ENCODE measurements at places on chromosomes 3 and 15.

DNA sequence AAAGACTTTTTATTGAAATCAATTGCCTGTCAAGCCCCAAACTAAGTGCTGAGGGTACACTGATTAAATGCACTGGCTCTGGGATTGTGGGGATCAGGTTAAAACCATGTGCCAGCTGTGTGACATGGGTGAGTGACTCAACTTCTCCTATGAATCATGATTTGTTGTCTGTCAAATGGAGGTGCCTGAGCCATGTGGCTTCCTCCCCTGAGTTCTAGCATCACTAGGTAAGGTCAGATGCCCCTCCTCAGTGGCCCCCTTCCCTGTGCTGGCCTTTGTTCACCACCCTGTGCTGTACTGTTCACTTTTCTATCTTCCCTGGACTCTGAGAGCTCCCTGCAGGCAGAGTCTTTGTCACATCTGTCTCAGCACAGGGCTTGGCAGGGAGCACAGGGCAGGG lies 43.6 kb upstream of the ATP2B2 start:
- no peak for DNase-seq

- no peak for DNase-seq
These were observed 150.0 kb downstream of the MEIS2 start for GRCh38 chr15:36950371-36950770.

- DNase-seq: no peak
These were observed 39.6 kb downstream of the KBTBD12 start for GRCh38 chr3:127954640-127955039.

DNA sequence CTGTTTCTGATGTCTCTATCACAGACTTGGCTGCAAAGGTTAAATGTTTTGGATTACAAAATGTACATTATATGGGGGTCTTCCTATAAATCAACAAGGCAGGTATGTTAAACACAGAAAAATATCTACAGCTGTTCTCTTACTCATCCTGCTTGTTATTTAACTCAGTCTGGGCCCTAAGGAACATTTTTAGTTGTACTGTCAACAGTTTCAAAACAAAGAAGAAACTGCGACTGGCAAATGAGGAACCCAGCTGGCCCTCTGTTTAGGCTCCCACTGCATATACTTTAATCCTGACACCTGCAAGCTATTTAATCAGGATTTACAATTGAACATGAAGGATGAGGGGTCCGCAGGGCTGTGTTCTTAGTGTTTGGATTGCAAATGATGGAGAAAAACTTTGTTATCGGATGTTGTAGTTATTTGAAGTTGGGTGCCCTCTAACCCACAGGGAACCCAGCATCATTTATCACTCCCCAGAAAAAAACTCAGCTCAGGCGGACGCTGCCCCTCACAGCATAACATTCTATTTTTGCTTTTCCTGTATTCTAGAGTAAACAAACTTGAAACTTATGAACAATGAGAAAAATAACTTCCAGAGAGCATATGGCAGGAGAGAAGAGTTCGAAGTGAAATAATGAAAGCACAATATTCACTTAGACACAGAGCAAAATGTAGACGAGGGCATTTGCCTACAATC lies 91.2 kb downstream of the POLR2M start:
- DNase-seq: no peak

DNA sequence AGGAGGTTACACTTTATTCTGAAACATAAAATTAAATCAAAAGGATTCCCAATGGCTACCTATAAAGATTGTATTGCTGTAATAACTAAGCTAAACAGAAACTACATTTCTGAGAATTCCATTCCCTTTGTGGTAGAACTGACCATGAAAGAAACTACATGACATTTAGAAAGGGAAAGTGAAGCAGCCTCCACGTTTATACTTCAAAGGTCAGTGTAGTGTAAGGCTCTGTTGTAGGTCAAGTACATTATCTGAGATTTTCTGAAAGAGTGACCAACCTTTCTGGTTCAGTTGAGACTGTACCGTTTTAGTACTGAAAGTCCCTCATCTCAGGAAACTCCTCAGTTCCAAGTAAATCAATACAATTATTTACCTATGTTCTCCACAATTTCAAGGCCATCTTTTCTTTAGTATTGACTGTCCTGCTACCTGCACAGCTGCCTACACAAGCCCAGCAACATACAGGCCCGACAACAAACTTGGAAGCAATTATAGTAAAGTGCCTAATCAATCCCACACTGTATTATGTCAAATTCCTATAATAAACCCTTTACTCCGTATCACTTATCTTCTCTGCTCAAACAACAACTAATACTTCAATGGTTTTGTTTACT lies 343.0 kb downstream of the PLOD2 start:
- no peak for DNase-seq

DNA sequence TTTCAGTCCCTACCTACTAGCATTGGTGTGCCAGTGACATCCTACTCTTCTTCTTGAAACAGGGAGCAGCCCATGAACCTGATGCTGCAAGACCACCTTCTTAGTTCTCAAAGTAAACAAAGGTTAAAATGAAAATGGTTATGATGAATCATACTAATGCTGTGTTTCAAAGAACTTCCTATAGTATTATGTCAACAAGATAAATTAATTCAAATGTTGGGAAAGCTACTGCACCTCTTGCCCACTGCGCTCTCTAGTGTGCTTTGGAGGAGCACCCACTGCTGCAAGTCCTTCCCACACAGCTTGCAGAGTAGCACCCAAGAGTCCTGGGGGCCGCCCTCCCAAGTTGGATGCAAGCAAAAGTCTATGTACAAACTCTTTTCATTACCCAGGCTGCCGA lies 81.1 kb downstream of the CD200R1L start:
- DNase-seq: no peak

GRCh38 chr3:69747511-69748258 lies 8.4 kb downstream of the MITF start:
- no peak for DNase-seq

DNA sequence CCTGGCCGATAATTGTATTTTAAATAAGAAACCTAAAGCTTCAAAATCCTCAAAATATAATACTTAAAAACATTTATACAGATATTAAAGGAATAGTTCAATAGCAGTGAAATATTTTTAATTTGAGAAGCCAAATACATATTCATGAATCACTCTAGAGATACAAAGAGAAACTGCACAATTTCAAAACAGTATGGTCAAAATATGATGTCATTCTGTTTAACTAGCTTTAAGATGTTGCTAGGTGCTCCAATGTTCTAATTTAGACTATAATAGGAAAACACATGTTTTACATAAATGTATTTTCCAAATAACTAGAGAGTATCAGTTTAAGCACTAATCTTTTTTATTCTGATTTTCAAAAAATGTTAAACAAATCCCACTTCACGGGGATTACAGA lies 10.3 kb upstream of the NRROS start:
- DNase-seq: no peak

DNA sequence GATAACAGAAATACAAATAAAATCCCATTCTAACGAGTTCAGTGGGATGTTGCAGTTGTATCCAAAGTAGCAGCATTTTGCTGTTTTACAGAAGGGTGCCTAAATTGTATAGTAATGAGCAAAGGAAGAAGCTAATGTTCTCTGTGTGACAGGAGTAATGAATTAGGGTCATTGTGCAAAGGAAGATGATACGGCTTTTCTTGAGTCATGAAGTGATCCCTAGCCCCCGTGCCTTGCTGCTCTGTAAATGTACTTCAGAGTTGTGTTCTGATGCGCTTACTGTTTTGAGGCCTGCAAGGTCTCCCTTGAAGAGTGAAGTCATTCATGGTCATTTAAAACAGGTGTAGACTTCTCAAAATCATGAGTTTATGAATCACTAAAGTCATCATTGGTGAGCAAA lies 37.9 kb downstream of the ATP1B3 start:
- no peak for DNase-seq

GRCh38 chr3:61299343-61300005 lies 48.2 kb upstream of the FHIT start:
- no peak for DNase-seq

DNA sequence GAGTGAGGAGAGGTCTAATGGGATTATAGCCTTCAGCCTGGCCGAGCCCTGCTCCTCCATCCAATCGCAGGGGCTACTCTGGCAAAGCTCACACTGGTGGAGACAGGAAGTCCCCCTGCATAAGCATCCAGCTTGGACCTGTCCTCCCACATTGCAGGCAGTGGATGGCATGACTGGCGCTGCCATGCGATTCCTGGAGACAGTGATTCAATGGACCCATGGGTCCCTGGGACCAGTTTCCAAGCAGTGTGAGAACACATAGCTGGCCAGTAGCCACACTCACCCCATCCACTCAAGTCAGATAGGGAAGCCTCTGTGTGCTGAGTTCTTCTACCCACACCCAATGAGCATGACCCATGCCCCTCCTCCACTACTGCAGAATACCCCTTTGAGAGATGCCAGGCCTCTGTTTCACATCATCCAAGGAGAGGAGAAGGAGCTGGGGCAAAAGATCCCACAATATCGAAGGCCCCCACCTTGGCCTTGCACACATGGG lies 18.1 kb upstream of the POC1A start:
- no peak for DNase-seq

DNA sequence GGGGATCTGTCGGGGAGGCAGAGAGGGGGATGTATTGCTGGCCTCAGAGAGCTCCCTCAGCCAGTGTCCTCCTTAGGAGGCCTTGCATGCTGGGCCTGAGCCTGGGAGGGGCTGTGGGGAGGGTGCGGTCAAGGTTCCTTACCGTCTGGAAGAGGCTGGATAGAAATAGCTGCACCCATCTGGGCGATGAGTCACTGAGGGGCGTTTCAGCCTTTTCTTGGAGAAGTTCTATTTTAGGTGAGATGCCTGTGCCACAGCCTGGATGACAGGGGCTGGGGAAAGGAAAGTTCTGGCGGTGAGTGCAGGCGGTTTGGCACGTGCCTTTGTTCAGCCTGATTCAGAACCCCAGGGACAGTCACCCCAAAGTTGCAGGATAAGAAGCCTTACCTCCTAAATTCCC lies 35.7 kb upstream of the APEH start:
- DNase-seq: no peak

GRCh38 chr3:130707902-130708601 lies 38.6 kb downstream of the PIK3R4 start:
- no peak for DNase-seq

DNA sequence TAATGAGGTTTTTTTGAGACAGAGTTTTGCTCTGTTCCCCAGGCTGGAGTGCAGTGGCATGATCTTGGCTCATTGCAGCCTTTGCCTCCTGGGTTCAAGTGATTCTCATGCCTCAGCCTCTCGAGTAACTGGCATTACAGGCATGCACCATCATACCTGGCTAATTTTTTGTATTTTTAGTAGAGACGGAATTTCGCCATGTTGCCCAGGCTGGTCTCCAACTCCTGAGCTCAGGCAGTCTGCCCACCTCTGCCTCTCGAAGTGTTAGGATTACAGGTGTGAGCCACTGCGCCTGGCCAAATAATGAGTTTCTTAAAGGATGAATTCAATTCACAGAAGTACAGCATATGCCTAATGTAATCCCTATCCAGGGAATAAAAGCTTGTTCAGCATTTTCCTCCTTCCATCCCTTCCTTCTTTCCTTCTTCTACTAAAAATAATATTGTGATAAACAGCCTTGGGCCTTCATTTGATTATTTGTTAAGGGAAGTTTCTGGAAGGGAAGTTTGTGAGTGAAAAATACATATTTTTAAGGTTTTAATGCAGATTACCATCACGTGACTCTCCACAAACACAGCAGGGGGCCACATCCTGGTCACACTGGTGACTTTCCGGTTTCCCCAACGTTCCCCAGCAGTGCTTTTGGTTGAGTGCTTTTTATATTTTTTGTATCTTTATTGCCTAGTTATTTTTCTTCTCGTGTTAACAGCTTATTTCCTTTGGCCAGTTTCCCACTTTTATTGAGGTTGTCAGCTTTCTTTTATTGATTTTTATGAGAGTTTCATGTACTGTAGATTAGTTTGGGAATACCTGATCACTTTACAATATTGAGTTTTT lies 116.8 kb downstream of the USP13 start:
- no peak for DNase-seq

DNA sequence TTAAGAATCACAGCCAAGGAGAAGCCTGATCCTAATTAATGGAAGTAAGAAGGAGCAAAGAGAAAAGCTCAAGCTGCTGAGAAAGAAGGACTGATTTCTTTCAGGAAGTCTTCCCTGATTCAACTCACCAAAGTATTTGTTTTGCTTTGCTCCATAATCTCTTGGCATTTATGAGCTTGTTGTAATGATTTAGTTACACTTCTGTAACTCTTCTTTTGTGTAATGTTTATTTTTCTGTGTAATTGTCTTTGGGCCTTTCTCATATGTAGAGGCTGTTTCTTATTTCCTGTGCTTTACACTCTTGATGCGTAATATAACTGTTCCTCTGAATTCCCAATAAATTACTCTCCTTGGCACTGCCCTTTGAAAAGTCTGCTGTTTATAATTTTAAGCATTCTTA lies 80.0 kb downstream of the COL6A5 start:
- DNase-seq: no peak
